Left kidney (tissue), 8 donors: ENCODE measurements at places on chromosomes 5 and 9. TPM values are rescaled to one million over a fixed set of nuclear protein-coding genes. Genes with fewer than 3 reads are reported as not detected.

The CARTPT gene
- polyA plus RNA-seq, result not detected

The CLIC3 gene
- polyA plus RNA-seq, result not detected

The FOXD4L3 gene
- not detected for polyA plus RNA-seq

- DNase-seq, result no peak
These were observed 65.8 kb upstream of the RANBP3L start for GRCh38 chr5:36367524-36367923.

GRCh38 chr5:39015743-39016586, 58.2 kb downstream of the RICTOR start:
- DNase-seq, result no peak

GRCh38 chr9:114080773-114081440, 2.8 kb upstream of the AMBP start:
- peak; percentile 61 for DNase-seq

DNA sequence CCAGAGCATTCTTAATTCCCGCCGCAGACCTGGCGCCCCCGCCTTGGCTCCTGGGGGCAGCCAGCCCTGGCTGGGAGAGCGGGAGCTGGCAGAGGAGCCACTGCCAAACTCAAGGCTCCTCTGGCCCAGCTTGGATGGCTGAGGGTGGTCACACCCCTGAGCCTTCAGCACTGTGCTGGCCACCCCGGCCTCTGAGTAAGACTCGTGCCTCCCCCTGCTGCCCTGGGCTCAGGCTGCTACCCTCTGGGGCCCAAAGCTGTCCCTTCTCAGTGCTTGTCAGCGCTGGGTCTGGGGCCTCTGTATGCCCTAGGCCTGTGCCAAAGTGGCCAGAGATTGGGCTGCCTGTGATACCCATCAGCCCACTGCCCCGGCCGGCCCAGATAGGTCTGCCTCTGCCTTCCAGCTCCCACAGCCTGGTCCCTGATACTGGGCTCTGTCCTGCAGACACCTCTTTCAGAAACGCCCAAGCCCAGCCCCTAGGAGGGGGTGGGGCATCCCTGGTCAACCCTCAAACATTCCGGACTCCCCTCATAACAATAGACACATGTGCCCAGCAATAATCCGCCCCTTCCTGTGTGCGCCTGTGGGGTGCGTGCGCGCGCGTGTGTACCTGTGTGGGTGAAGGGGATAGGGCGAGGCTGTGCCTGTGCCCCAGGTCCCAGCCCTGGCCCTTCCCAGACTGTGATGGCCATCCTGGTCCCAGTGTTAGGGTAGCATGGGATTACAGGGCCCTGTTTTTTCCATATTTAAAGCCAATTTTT, 4.4 kb upstream of the PRR7 start:
- DNase-seq, result no peak

DNA sequence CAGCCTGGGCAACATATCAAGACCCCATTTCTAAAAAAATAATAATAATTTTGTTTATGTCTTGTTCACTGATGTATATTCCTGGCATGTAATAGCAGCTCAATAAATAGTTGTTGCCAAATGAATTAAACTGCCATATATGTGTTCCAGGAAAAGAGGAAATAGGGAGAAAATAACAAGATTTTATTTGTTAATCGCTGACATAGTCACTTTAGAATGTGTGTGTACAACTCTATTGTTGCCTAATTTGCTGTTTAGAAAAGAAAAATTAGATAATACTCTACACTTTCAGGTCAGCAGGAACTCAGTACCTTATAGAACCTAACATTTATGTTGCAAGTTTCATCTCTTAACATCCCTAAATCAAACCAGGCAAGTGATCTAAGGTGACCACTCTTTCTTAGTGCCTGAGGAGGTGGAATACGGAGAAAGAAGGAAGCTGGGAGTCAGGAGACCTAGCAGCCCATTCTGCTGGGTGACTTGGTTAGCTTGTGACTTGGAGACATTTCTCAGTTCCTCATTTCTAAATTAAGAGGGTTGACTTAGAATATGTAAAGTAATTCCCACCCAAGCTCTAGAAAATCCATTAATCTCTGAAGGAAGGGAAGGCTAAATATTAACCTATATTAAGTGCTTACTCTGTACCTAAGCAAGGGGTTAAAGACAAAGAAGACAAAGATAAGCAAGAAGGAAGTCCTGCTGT, 110.3 kb upstream of the IQGAP2 start:
- DNase-seq, result no peak

DNA sequence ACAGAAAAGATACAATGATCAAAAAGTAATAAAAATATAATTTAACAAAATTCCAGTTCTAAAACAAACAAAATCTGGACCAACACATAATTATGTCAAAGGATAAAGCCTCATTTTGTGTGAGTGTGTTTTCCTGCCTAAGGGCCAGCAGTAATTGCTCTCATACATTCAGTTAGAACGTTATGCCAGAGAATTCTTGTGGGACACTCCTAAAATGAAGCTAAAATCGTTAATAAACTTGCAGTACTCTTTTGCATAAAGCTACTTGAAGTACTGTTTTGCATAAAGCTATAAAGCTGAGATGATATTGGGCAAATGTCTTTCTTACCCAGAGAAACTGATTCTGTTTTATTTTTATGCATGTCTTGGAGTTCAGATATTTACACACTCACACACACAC, 1072.3 kb downstream of the MAT2B start:
- no peak for DNase-seq

- DNase-seq, result no peak
These were observed 288.7 kb downstream of the CEMIP2 start for GRCh38 chr9:71479621-71480020.

DNA sequence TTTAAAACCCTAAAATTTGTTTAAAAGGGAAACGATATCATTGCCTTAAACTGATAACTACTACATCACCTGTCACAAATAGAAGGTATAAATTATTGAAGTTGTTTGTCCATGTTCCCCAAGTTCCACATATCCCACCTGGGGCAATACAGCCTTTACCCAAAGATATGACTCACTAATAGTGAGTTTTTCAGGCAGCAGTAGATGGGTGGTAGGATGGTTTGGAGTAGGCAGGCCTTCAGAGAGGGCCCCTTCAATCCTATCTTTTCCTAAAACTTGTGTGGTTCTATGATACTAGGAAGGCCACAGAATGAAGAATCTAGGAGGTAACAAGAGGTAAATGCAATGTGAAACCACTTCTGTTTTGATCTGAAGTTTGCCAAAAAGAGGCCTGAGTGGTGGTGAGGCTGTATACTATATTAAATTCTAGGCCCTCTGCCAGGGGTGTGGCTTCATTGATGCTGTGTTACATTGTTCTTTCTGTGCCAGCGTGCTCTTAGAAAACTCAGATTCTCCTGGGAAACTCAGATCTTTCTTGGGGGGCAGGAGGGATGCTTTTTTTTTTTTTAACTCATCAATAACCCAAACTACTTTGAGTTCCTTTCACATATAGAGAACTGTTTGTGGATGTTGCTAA, 7.2 kb downstream of the CYSTM1 start:
- no peak for DNase-seq
